ENCODE measurements at places on chromosomes 5 and 9.
A peak's percentile ranks its signal among the peaks of the same experiment; 100 is the strongest.

DNA sequence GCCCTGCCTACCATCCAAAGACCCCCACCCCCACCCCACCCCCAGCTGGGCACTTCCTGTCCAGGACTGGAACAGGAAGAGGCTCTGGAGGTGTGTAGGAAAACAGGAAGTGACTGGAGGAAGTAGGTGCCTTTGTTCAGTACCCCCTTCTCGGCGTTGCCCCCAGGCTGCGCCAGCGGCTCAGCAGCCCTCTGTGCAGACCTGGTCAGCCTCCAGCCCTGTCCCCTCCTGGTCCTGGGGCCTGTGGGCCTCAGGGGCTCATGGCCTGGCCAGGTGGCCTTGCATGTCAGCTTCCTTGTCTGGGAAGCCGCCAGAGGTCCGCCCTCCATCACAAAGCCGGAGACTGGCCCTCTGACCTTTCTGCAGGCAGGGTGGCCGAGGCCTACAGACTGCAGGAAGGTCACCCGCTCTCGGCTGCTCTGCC, 26.0 kb downstream of the FLT4 start:
- no peak for DNase-seq

GRCh38 chr5:31343946-31344345, 150.5 kb downstream of the CDH6 start:
- no peak for DNase-seq

DNA sequence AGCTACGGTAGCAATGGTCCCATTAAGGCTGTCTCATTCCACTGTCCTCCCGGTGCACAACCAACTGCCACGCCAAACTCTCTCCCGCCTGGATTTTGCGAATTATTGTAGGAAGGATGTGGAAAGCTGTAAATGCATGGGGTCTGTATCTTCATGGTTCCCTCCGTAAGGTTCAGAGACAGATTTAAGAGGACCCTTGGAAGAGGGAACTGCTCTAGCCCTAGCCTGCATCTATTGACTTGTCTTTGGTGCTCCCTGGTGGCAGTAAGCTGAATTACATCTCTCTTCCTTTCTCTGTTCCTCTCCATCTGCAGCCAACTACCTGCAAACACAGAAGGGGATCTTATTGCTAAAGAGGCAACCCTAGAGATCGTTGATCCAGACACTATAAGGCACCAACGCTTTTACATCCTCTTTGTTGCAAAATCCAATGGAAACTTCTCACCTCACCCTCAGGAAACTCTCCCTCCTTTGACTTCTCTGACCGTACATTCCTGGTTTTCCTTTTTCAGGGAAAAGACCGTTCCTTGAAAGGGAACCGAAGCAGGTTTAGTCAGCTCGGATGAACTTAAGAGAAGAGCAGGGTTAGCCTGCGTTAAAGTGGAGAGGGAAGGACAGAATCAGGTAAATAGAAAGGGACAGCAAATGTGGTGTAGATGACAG, 11.9 kb downstream of the CAPSL start:
- DNase-seq = peak; percentile 48

DNA sequence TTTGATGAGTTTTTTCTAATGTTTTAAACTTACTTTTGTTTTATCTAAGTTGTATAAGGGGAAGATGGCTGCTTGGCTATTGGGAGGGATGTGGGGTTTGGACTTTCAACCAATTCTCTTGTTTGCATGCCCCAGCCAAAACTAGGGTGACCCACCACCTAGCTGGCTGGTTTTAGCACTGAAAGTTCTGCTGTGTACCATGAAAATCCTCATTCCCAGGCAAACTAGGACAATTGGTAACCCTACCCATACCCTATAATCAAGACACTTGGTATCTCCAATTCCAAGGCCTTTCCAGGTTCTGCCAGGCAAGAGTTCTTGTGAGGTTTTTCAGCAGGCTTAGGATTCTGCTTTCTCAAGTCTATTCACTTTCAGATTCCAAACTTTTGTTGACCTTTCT, 13.1 kb downstream of the RAB3C start:
- DNase-seq = no peak

DNA sequence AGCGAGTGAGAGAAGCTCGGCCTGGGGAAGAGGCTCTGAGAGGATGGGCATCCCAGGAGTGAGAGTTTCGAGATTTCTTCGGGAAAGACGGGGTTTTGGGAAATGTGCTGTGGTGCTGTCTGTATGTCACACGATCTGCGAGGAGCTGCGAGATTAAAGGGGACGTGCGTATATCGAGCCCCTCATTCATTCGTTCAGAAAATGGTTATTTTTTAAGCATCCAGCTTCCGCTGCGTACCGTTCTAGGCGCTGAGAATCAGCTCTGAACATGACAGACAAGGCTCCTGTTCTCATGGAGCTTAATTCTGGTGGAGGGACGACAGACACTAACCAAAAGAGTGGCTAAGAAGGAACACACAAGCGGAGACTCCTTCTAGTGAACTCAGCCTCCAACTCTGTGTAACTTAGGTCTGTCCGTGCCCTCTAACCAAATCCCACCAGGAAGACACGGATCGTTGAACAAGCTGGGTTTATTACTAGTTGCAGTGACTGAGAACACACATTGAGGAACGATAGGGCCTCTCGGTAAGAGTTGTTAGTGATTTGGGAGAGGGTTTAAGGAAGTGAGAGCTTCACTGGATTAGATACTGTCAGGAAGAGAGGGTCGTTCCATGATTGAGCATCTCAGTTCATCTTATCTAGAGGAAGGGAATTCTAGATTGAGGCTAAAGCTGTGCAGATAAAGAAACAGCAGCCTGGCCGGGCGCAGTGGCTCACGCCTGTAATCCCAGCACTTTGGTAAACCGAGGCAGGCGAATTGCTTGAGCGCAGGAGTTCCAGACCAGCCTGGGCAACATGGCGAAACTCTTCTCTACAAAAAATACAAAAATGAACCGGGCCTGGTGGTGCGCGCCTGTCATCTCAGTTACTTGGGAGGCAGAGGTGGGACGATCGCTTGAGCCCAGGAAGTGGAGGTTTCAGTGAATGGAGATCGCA, 1.0 kb upstream of the FBXW11 start:
- DNase-seq = no peak

DNA sequence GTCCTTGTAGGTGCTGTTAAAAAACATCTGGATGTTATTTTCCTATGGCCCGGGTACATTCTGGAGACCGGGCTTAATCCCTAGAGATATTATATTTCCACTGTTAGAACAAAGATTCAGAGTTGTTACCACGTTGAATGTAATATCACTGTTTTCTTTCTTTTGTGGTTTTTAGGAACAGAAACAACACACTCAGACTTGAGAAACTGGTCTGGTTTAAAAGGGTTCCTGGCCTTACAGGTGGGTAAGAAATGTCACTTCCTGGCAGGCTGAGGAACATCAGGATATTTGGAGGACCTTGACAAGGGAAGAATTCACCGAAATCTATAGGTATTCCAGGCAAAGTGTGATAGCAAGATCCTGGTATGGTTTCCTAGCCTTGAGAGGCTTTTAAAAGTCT, 10.3 kb upstream of the ANXA2R start:
- DNase-seq = no peak

DNA sequence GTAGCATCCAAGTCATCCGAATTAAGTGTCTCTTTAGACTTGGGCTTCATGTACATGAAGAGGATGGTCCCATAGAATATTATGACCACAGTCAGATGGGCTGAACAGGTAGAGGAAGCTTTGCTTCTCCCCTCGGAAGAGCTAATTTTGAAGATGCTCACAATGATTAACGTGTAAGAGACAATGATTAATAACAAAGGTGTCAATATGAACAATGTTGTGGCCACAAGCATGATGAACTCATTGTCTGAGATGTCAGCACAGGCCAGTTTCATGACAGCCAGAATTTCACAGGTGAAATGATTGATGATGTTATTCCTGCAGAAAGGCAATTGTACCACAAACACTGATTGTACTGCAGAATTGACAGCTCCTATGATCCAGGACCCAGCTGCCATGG, 626 bp downstream of the OR13C2 start:
- DNase-seq = no peak

GRCh38 chr5:159050316-159051143, 49.2 kb downstream of the EBF1 start:
- no peak for DNase-seq

GRCh38 chr9:18660001-18660400, 186.0 kb downstream of the ADAMTSL1 start:
- DNase-seq = no peak

DNA sequence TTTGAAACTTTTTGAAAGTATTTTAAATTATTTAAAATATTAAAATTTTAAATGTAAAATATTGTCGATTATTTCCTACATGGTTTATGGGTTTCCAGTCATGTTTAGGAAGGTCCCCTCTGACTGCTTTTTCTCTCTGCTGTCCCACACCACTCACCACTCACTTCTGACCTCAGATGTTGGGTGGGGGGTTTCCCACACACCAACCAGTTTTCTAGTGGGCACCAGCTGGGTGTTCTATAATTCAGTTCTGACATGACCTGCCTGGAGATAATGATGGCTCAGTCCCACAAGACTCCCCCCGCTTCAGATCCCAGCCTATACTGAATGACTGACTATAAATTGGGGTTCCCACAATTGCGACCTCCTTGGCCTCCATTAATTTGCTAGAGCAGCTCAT, 310.4 kb downstream of the GADD45G start:
- DNase-seq = no peak

DNA sequence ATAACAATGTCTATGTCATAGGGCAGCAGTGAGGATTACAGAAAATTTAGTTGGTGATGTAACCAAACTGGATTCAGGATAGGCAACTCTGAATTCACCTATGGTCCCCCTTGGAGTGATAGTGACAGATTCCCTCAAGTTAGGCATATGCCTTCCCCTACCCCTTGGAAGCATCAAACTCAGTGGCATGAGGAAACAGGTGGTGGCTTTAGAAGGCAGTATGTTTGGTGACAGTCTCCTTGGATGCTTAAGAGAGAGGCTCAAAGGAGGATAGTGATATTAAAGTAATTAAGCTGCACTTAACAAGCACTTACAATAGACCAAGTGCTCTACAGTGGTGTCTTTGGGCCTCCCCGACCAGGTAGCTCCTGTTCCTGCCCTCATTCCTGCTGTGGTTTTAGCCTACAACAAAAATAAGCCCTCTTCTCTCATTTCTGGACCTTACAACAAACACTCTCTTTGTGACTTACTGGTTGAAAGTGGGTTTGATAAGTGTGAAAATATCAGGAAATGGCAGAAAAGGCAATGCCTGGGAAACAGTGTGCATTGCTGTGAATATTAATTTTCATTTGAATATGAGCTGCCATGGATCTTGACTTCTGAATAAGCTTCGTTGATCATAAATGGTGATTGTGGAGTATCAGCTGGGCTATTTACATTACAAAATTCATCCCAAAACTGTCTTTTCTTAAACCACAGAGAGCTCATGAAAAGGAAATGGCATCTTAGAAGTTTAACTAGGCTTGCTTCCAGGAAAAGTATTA, 29.2 kb downstream of the NR4A3 start:
- no peak for DNase-seq

- no peak for DNase-seq
These were observed 107.8 kb upstream of the NEK6 start for GRCh38 chr9:124149992-124150391.

Data from cerebellar cortex (tissue), 1 donor.